ENCODE measurements at places on chromosomes 12 and 14. TPM values are rescaled to one million over a fixed set of nuclear protein-coding genes. Genes with fewer than 3 reads are reported as not detected.
A peak's percentile ranks its signal among the peaks of the same experiment; 100 is the strongest.

HOXC4 gene
- total RNA-seq: 1.2 TPM

DNA sequence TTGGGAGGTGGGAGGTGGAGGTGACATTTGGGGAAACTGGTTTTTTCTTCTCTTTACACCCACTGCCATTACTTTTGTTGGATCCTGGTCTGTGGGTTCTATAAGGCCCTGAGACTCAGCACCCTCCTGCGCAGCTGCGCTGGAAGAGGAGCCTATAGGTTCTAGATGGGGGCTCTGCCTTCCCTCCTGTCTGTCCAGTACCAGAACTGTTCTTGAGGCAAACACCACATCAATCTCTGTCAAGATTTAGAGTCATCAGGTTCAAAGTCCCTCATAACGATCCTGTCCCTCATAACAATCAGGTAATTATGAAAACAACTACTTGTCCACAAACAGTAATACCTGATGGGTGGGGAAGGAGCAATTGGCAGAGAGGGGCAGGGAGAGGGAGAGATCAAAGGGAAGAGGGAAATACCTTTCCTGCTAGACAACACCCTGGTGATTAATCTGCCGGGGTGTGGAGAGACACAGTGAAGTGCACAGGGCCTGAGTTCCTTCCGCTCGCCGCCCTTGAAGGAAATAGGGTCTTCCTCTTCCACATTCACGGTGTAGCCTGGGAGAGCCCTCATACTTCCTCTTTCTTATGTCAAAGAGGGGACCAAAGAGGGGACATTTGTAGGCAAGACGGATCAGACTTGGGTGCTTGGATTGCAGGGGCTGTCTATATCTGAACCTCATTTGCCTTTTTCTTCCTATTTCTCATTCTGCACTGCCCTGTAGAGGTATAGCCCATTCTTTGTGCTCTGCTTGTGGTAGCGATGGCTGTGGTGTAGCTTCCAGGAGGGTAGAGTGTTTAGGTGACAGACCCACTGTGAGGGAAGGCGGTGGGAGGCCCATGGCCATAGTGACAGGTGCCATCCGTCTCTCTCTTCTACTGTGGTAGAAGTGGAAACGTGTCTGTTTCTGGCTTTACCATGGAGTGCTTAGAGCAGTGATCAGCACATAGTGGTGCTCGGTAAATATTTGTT is 12.6 kb downstream of the GPRC5A start:
- H3K27ac ChIP-seq: peak overlapping the region; percentile 94
- no peak for DNase-seq
- peaks cover 30% of the 10 kb centered on the region for H3K4me1 ChIP-seq
- H3K4me3 ChIP-seq: peak overlapping the region; percentile 34

DNA sequence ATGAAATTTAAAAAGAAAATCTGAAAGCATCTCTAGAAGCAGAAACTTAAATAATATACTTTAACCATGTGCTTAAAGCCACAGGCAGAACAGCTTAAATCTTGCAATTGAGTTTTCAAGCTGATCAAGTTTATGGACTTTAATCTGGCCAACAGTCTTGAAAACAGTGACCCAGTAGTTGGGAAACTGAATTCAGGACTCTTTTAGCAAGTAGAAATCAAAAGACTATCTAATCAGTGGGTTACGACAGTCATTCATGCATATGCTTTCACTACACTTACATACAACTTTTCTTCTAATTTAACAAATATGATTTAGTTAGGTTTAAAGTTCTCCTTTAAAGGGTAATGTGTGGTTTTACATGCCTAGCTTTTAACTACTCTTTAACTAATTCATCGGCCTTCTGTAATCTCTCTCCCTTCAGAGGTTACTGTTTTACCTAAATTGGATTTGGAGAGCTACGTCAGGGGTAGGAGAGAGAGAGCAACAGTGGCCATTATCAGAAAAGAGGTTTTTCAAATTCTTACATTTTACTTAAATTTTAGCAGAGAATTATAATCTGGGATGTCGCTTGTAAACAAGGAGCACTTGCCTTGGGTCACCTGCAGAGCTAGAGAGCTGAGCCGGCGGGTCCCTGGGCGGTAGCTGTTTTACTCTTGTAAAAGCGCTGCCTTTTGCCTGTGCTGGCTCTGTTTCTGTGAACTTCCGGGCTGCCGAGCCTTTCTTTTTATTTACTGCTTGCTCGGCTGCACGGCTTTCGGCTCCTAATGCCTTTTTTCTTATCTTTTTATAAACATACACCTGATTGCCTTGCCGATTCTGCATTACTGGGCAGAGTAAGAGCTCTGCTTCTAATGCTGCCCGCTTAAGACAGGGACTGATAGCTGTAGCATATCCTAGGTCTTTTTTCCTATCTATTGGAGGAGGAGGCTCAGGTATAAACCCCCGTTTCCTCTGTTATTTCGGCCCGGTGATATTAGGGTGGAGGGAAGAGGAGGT is 17.4 kb upstream of the LYZ start:
- H3K27me3 ChIP-seq: no peaks in the 10 kb centered on the region
- no peaks in the 10 kb centered on the region for H3K4me1 ChIP-seq
- peak overlapping the region; percentile 75 for H3K4me3 ChIP-seq
- no peak for DNase-seq

DNA sequence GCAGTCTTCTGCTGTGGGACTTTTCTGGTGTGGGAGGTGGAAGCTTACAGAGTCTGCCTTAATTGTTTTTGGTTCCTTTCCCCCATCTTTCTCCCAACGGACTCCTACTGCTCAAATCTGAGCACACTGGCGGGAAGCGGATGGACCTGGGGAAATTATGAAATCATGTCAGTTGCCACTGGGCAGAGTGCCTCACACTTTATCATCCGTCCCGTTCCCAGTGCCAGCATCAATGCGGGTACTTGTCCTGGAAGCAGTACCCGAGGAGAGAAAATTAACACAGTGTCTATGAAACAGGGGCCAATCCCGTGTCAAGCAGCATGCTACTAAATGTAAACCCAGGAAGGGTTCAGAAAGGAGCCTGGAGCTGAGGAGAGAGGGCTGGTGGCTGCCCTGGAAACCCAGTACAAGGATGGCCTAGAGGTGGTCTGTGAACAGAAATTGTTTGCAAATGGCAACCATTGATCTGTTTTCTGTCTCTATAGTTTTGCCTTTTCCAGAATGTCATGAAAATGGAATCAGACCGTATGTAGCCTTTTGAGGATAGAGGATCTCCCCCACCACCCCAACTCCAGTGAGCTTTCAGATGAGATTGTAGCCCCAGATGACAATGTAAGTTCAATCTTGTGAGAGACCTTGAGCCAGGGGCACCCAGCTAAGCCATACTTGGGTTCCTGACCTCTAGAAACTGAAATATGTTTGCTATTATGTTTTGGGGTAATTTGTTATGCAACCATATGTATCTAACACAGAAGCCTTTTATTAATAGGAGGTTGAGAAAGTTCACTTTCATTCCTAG is 908 bp upstream of the CDKL1 start:
- H3K4me1 ChIP-seq: peaks cover 3% of the 10 kb centered on the region
- H3K27ac ChIP-seq: peak overlapping the region; percentile 46
- H3K27me3 ChIP-seq: no peaks in the 10 kb centered on the region
- H3K36me3 ChIP-seq: no peaks in the 10 kb centered on the region
- H3K4me3 ChIP-seq: peak overlapping the region; percentile 91

GRCh38 chr12:15157269-15157671 is 63.9 kb downstream of the RERG start:
- DNase-seq: no peak
- H3K27ac ChIP-seq: peak overlapping the region; percentile 78
- H3K4me3 ChIP-seq: no peak overlapping the region
- H3K36me3 ChIP-seq: no peaks in the 10 kb centered on the region
- H3K27me3 ChIP-seq: no peaks in the 10 kb centered on the region
- H3K4me1 ChIP-seq: peaks cover 40% of the 10 kb centered on the region

All from thoracic aorta (tissue), 2 donors.